ENCODE measurements at places on chromosomes 6 and 20.

GRCh38 chr6:139425780-139426179 lies 51.3 kb upstream of the CITED2 start:
- no peak for DNase-seq

GRCh38 chr20:10007747-10008146 lies 27.0 kb upstream of the ANKEF1 start:
- no peak for DNase-seq

GRCh38 chr20:41508335-41508734 lies 109.8 kb downstream of the CHD6 start:
- no peak for DNase-seq

GRCh38 chr6:82396964-82397751 lies 33.5 kb downstream of the TPBG start:
- no peak for DNase-seq

DNA sequence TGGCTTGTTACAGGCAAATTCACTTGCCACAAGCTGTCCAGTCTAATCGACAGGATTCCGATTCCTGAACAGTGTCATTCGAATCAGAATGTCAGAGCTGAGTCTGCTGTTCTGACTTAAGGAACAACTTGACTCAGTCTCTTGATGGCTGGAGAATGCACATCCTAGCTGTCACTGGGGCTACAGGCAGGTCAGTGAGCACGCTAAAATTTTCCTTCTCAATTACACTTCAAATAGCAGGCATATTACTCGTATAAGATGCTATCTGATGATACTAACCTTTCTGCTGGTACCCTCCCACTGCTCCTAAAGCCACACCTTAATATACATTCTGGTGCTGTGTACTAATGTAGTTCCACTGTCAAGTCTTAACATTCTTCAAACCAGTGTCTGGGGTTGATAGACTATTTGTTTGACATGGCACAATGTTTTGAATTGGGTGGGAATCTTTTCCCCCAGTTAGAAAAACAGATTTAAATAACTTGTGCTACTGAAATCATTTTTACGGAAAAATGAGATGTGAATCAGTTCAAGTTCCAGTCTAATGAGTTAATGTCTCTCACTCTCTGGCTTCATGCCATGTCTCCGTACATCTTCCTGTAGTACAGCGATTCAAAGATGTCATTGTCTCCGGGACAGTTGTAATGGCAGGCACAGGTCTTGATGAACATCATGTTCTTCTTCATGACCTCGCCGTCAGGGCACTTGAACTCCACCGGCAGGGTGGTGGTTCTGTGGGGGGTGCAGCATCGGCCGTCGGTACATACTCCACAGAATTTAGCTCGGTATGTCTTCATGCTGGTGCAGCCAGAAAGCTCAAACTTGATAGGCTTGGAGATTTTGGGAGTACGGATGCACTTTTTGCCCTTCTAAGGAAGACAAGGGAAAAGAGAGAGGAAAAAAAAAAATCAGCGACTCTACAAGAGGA lies 2.2 kb downstream of the CCN2 start:
- DNase-seq, result no peak

Data from stimulated activated CD8-positive, alpha-beta memory T cell treated with anti-CD3 and anti-CD28 coated beads, Interleukin-7, amount 100 ng/mL, for 4 hours (primary cell).